ENCODE measurements at places on chromosomes 3 and 15.
A peak's percentile ranks its signal among the peaks of the same experiment; 100 is the strongest.

GRCh38 chr3:51559411-51559888 is 20.9 kb downstream of the RAD54L2 start:
- DNase-seq = peak; percentile 68

DNA sequence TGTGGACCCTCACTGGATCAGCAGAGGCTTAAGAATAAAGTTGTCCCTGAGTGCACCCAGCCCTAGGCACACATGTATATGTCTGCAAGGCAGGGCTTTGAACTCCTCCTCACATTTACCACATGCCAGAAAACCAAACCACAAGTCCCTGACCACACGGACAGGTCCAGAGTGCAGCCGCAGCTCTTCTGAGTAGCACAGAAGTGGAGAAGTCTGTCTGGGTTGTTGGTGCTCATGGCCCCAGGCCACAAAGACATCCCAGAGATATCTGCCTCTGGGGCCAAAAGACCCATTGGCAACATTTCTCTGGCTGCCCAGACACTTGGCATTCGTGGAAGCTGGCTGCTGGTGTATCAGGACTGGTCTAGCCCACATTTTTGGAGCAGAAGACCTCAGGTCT is 17.4 kb downstream of the SUSD5 start:
- no peak for DNase-seq

DNA sequence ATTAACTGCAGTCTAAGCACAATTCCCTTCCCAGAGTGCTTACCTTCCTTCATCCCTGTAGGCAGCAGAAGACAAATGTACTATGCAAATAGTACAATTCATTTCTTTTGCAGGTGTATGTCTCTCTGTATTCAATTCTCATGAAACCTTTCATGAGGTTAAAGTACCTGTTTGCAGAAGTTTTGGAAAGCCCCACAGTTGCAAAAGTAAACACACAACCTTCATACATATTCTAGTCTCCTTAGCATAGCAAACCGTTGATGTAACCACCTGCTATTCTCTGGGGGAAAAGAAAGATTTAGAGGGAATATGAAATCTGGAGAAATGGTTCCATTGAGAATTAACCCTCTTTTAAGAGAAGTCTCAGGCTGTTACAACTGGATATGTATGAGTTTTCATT is 200.3 kb upstream of the SUCLG2 start:
- no peak for DNase-seq

DNA sequence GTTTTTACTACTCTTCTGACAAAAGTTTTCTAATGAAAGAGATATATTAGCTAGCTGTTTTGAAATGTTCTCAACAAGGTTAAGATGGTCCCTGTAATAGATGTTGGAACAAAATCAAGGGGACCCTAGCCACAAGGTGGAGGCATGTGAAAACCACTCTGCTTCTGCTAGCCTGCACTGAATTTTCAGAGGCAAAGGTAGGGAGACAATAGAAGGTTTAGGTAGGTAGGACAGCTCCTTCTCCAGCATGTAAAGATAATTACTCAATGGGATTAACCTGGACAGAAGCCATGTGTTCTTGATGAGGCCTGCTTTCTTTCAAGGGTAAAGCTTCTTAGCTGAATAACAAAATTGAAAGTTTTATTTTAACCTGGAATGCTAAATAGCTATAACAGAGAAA is 333.5 kb downstream of the LSAMP start:
- no peak for DNase-seq

- DNase-seq = no peak
These were observed 267.0 kb downstream of the PLCL2 start for GRCh38 chr3:17151598-17152373.

DNA sequence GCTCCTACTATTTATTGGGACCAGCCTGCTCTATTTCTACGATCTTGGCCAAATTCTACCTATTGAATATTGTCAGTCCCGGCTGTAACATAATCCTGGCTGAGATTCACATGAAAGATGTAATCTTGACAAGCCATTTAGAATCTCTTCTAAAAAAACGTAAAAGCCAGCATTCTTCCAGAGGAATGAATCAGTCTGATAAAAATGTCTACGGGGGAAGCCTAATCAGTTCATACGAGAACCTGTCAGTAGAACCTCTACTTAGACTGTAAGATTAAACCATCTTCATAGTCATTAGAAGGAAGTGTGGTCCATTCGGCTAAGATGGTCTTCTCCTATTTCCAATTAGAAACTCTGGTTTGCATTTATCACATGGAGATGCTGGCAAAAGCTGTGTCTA is 147.2 kb upstream of the WNT5A start:
- DNase-seq = peak; percentile 28
